ENCODE measurements at places on chromosomes 7 and 10.
A peak's percentile ranks its signal among the peaks of the same experiment; 100 is the strongest.

- DNase-seq: no peak
These were observed 42.3 kb upstream of the HMX3 start for GRCh38 chr10:123093489-123093888.

GRCh38 chr7:2232766-2233520 lies at the start of gene MAD1L1:
Gene MAD1L1, minus strand, starts transcription at chr7:2232945. Its CDS starts 2,812 bp downstream, at chr7:2230133.
- peak; percentile 44 for DNase-seq

DNA sequence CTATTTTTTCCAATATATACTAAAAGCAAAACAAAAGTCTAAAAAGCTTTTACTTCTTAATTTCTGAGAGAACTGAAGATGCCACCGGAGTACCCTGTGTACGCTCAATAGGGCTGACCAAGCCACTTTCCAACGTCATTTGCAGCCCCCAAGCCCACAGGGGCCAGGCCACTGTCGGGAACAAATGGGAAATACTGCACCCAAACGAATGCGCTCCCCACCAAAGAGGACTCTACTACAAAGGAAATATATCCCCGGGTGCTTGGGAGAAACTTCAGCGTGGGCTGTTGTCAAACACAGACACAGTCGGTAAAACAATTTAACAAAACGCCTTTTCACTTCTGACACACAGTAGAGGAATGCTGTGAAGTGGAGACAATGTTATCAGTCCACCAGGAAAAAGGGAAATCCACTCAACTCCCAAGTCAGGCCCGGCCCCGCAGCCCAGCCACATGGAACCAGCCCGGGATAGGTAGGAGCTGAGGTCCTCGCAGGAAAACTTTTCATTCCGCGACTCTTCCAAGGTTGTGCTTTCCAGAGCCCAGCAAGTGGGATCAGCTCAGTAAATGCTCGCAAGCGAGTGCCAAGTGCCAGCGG lies 1.4 kb downstream of the PARD3 start:
- DNase-seq: no peak

- no peak for DNase-seq
These were observed 752 bp downstream of the THSD7A start for GRCh38 chr7:11831156-11831735.

DNA sequence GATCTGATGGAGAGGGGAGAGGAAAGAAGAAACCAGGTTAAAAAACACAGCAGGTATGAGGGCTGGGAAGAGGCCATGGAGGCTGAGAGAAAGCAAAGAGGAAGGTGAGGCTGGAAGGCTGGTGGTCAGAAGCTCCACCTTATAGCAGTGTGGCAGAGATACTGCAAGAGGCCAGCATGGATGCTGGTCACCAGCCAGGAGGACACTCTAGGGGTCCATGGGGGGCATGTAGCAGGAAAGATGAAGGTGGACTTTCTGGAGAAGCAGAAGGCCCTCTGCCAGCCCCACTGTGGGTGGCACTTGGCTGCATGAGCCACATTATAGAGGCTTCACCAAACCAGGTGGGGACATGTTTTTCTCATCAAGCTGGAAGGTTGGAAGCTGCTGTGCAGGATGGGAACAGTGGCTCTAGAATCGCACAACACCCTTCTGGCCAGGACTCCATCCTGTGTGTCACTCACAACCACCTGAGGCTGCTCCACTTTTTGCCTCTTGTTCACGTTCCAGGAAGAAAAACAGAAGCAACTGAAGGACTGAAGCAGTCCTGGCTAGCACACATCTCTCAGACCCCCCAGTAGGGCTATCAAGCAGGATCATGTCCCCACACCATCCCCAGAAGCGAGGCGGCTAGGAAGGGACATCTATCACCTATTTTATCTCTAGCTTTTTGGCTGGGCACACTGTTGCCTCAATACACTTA lies 587.5 kb upstream of the MGMT start:
- DNase-seq: no peak

- DNase-seq: no peak
These were observed 726.7 kb upstream of the GALNT17 start for GRCh38 chr7:70405241-70405640.

- no peak for DNase-seq
These were observed 6.1 kb downstream of the ZNF277 start for GRCh38 chr7:112212571-112212970.

DNA sequence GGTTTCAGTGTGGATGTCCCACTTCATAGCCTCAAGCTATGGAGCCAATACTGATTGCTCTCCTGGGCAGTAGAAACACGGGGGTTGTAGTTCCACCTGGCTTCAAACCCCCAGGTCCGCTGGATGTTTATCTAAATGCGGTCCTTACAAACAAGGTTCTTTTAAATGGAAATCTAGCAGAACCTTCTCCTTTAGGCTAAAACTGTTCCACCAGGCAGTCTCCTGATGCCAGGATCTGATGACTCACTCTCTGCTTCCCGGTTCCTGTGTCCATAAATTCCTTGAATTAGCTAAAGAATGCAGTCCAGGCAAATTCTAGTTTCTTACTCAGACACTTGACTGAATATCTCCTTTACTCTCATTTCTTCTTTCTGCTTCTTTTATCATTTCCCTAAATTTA lies 108.4 kb upstream of the FAM3C start:
- DNase-seq: peak; percentile 68

- no peak for DNase-seq
These were observed 12.8 kb upstream of the MMP21 start for GRCh38 chr10:125788156-125789034.

- peak; percentile 87 for DNase-seq
These were observed 50.5 kb downstream of the PRF1 start for GRCh38 chr10:70551971-70552422.

DNA sequence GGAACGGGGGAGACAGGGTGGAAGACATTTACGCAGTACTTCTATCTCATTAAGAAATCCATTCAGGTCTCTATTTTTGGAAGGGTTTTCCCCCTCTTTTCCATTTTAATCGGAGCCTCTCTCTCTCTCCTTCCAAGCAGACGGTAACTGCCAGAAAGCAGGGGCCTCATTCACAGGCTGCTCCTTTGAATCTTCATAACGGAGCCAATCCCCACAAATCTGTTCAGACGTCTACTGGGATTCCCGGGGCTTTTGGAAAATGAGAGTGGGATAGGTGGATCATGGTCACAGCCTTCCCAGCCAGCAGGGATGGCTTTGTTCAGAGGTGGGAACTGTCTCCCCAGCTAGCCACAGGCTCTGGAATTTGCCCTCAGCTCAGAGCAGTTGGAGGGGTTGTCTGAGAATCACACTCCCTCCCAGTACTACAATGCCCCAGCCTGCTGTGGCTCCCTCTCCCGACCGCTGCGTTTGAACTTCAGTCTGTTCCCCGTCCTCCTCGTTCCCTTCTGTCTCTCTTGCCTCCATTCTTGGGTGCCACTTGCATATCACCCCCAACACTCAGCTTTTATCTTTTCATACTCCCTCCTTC lies 413.6 kb downstream of the PLXNA4 start:
- no peak for DNase-seq

DNA sequence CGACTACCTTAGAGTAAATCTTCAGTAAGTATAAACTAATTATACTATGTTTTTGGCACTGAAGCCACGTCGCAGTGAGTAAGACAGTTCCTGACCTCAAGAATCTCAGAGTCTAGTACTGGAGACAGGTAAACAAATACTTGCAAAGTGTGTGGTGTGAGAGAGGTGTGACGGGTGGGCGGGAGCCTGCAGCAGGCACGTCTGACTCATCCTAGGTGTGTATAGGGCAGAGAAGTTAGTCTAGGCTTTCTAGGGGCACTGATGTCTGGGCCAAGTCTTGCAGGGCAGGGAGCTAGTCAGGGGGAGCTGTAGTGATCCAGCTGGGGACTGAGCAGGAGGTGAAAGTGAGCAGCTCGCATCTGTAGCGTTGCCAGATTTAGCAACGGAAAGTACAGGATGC lies 35.9 kb upstream of the SFTPD start:
- no peak for DNase-seq

DNA sequence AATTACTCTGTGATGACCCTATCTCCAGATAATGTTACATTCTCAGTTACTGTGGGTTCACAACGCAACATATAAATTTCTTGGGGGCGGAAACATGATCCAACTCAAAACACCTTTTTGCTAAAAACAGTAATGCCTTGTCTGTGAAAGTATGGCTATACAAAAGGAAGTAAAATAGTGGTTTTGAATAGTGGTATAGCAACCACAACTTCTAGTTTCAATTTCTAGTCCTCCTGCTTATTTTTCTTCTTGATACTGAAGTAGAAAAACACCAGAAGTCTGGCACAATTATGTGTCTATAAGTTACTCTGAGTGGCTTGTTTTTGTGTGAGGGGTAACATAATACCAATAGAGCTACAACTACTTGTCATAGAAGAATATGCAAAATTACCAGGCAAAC lies 21.5 kb upstream of the ZNF800 start:
- DNase-seq: no peak

DNA sequence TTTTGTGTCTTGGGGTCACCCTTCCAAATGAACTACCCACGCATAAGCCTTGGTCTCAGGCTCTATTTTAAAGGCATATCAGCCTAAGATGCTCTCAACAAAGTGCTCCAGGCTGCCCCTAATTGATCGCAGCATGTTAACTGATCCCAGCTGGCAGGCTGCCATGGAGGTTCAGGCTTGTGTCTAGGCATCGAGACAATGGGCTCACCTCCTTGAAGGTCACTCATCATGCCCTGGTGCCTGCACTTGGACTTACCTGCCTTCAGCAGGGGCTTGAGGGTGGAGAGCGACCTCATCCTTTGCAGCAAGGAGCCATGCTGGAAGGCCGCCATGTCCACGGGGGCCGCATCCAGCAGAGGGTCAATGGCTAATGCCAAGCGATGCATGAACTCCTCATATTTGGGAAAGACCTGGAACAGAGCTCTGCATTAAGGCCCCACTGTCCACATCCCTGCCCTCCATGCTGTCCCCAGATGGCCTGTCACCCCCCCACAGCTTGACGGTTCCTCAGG lies 17.8 kb downstream of the PYROXD2 start:
- no peak for DNase-seq

DNA sequence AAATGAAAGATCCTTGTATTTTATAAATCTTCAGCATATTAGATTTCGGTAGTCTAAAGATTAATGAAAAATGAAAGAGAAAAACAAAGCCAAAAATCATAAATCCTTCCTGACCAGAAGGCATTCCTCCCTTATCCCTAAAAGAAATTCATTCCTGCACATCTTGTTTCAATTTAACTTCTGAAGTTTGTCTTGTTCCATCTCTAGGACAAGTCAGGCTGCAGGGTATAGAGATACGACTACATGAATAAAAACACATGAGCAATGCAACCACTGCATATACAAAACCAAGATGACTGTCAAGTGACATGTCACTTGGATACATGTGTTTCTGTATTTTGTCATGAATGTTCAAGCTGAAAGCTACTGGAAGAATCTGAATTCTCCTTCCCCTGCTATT lies 214.9 kb downstream of the JAZF1 start:
- no peak for DNase-seq

DNA sequence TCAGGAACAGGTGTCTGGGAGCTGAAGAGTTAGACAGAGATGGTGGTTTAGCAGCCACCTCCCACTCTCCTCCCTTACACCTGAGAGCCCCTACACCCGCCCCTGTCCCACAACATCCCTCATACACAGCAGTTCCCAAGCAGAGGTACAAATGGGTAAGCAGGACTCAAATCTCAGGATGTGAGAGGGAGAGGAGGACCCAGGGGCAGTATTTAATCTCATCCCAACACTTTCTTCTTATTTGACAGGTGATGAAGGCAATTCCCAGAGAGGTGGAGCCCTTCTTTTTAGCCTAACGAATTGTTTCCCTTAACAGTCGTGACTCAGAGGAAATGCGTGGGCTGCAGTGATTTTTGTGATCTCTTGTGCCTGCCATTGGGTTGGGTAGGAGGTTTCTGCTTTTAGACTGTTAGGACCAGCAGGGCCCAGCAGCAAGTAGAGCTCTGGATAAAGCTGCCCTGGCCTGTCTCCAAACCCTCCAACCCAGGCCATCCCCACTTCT lies 191.3 kb downstream of the HECW1 start:
- DNase-seq: no peak

DNA sequence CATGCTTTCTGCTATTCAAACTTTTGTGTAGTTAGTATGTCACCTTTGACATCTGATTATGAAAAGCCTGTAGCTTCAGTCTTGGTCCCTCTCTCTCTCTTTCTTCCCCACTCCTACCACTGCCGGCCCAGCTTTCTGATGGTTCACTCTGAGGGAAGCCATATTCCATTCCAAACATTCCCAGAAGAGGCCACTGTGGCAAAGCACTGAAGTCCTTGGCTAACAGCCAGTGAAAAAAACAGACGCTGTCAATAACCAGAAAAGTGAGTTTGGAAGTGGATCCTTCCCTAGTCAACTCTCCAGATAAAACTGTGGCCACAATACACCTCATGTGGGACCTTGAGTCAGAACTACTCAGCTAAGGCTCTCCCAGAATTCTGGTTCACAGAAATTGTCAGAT lies 950.7 kb upstream of the PHF14 start:
- no peak for DNase-seq

DNA sequence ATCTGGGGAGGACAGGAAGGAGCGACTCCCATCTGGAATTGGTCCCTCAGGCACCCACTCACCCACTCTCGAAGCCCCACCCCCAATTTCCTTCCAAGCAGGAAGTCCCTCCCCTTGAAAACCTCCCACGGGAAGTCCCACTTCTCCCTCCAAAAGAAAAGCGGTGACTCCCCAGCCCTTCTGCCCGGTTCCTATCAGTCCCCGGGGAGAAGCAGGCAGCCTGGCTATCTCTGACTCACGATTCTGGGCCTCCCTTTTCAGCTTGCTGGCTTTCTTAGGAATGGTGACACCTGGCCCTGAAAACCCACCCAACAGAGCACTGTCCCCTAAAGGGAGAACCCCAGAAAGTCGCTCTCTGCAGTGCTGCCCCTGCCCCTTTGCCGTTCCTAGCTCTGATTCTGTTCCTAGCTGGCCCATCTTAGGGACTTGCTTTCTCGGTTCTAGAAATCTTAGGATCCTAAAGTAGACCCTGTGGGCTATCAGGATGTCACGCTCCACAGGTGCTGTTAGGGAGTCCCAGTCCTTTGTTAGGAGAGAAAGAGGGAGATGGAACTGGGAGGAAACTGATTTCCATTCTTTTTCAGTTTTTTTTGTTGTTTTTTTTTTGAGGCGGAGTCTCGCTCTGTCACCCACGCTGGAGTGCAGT lies 6.0 kb downstream of the TSC22D4 start:
- no peak for DNase-seq

DNA sequence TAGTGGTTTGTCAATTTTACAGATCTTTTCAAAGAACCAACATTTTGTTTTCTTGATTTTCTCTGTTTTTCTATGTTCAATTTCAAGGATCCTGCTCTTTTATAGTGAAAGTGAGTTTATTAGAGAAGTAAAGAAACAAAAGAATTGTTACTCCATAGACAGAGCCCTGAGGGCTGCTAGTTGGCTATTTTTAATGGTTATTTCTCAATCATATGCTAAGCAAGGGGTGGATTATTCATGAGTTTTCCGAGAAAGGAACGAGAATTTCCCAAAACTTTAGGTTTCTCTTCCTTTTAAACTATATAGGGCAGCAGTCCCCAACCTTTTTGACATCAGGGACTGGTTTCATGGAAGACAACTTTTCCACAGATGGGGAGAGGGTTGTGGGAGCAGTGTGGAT lies 165.0 kb downstream of the CCSER2 start:
- DNase-seq: peak; percentile 4

DNA sequence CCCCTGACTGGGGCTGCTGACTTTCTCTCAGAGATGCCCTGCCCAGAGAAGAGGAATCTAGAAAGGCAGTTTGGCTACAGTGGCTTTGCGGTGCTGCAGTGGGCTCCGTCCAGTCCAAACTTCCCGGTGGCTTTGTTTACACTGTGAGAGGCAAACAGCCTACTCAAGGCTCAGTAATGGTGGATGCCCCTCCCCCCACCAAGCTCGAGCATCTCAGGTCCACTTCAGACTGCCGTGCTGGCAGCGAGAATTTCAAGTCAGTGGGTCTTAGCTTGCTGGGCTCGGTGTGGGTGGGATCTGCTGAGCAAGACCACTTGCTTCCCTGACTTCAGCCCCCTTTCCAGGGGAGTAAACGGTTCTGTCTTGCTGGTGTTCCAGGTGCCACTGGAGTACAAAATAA lies 734.5 kb upstream of the LRRN3 start:
- no peak for DNase-seq
